ENCODE measurements at places on chromosomes 5 and 9.

DNA sequence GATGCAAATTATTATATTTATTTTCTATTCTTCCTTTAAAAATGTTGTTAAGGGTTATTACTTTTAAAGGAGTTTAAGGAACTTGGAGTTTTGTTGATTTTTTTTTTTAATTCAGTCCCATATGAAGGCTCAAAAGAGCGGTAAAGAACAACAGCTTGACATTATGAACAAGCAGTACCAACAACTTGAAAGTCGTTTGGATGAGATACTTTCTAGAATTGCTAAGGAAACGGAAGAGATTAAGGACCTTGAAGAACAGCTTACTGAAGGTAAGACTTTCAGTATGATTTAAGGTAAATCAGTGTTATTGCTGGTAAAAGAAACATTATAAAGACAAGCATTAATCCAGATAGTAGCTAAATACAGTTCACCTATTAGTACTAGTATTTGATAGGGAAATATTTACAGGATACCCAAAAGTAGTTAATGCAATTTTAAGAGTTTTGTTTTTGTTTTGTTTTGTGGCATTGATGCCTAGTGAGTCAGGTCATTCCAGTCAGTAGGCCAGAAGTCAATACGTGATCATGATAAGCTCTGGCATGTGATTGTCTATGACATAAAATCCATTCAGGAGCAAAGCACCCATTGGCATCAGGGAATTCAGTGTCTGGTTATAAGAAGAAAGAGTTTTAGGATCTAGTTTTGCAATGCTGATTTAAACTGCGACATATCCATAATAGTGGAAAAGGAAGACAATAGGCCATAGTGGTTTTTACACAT is 49.2 kb downstream of the CNTRL start:
- no peak for DNase-seq

DNA sequence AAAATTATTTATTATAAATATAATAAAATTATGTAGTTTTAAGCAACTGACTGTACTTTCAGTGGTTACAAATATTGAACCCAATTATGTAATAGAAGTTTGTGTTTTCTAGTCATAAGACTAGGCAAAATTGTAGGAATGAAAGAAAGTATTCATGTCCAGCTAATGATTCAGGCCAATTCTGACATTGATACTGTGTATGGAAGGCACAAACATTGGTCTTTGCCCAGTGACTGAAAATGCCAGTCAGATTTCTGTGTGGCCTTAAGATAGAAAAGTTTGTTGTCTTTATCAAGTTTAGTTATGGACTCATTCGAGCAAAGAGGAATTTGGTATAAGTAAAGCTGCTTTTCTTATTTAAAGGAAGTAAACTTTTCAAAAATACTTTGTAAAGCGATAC is 60.3 kb downstream of the SLC12A2 start:
- DNase-seq: no peak

GRCh38 chr9:105242557-105242956 is 1.9 kb upstream of the SLC44A1 start:
- no peak for DNase-seq

DNA sequence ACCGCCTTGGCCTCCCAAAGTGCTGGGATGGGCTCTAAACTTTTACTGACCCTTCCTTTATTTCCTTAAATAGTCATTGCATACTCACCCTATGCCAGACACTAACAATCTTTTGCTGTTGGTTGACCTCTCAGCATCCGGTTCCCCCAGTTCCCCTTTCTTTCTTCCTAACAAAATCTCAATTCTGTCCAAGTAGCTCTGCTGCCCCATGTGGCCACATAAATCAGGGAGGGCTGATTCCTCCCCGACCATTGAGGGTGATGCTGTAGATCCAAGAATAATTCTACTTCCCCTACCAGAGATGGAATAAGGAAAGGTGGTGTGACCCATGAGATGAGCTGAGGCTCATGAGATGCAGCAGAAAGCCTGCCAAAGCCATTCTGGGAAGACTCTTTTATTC is 315.3 kb upstream of the MSX2 start:
- no peak for DNase-seq

- no peak for DNase-seq
Measured at GRCh38 chr5:111557686-111558085, 45.4 kb upstream of the STARD4 start.

Measured in stimulated activated CD8-positive, alpha-beta memory T cell treated with anti-CD3 and anti-CD28 coated beads, Interleukin-15, amount 100 ng/mL, for 48 hours (primary cell).